Cardiac muscle cell (in vitro differentiated cells and primary cell): ENCODE measurements at places on chromosomes 5 and 9.

GRCh38 chr5:7667216-7667767 is 183.6 kb downstream of the CFAP90 start:
- H3K4me1 ChIP-seq, result no peaks in the 10 kb centered on the region
- H3K27me3 ChIP-seq, result no peaks in the 10 kb centered on the region
- no peak overlapping the region for H3K4me3 ChIP-seq
- no peak overlapping the region for H3K27ac ChIP-seq
- no peak for DNase-seq

DNA sequence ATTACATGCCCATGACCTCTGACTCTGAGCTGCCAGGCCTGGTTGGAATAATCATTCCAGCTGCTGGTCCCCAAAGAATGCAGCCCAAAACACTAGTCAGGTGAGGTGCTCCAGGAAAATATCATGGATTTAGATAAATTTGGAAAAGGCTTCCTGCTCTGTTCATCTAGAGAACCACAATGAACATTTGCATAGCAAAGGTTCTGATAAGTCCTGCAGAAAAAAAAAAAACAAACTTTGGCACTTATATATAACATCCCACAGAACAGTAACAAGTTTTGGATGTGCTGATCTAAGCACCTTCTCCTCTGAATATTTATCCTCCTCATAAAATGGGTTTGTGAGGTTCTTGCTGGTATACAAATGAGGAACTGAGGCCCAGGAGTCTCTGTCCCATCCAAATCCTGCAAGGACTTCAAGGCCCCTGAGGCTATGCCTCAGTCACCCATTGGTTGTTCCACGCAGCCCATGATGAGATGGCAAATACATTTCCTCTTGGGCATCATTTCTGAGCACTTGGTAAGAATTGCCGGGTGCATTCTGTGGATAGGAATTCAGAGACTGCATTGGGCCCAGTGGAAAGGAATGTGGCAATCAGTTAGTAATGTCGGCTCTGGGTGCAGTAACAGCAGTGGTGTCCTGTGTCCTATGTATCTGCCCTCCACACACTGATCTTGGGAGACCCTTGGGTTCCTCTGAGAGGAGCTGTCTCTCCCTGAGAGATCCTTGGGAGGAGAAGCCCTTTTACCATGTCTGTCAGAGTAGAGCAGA is 73.4 kb upstream of the ASS1 start:
- H3K36me3 ChIP-seq, result no peaks in the 10 kb centered on the region
- DNase-seq, result no peak
- H3K27me3 ChIP-seq, result no peaks in the 10 kb centered on the region
- no peak overlapping the region for H3K4me3 ChIP-seq

DNA sequence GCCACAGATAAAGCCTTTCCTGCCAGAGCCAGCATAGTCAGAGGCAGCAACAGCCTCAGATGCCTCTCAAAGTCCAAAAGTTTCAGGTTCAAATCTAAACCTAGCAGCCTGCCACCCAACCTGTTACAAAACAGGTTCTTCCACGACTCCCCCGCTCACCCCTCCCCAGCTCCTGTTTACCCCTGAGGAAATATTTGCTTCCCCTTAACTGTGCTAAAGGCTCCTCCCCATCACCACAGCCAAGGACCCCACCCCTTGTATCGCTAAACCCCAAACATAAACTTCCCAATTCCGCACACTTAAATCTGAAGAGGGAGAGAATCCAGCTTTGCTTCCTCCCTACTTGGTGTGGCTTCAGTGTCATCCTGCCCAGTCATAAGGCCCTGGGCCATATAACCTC is 15.4 kb upstream of the VDAC1 start:
- no peaks in the 10 kb centered on the region for H3K36me3 ChIP-seq
- H3K4me1 ChIP-seq, result peaks cover 8% of the 10 kb centered on the region
- no peaks in the 10 kb centered on the region for H3K27me3 ChIP-seq
- no peak for DNase-seq
- H3K27ac ChIP-seq, result no peak overlapping the region

- H3K4me3 ChIP-seq, result no peak overlapping the region
- no peaks in the 10 kb centered on the region for H3K36me3 ChIP-seq
- H3K27ac ChIP-seq, result no peak overlapping the region
- H3K4me1 ChIP-seq, result no peaks in the 10 kb centered on the region
- peaks cover 98% of the 10 kb centered on the region for H3K27me3 ChIP-seq
Observed at GRCh38 chr5:135486131-135487036, 34.2 kb upstream of the TIFAB start.

DNA sequence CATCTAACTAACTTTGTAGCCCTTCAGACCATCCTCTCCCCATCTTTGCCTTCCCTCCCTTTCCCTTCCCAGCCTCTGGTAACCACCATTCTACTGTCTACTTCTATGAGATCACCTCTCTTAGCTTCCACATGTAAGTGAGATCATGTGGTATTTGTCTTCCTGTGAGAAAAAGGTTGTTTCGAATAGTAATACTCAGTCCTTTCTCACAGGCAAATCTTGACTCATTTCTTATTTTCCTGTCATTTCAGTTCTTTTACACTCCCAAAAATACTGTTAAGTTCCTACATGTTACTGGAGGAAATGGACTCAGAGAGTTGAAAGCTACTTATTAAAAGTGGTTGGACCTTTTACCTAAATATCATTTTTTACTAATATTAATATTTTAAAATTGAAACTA is 82.1 kb downstream of the SLF1 start:
- H3K27ac ChIP-seq, result no peak overlapping the region
- H3K4me1 ChIP-seq, result no peaks in the 10 kb centered on the region
- no peak for DNase-seq
- no peaks in the 10 kb centered on the region for H3K27me3 ChIP-seq

GRCh38 chr5:10421896-10422691 is 19.6 kb upstream of the ROPN1L start:
- peaks cover 71% of the 10 kb centered on the region for H3K36me3 ChIP-seq
- no peaks in the 10 kb centered on the region for H3K27me3 ChIP-seq
- no peaks in the 10 kb centered on the region for H3K4me1 ChIP-seq
- no peak overlapping the region for H3K4me3 ChIP-seq
- no peak overlapping the region for H3K27ac ChIP-seq

DNA sequence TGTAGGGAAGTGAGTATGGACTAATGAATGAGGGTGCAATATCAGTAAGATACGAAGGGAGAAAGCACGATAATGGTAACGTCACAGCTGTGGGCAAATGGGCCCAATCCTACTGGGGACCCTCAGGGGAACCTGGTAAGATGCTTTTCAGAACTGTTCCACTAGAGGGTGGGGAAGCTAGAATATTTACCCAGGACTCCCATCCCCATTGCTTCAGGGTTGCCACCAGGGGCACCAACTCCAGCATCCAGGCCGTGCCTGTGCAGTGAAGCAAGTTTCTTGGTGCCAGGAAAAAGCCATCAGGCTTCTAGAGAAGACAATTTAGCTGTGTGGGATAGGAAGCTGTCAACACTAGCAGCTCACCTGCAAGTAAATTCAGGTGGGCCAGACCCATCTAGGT is 409.3 kb downstream of the AGTPBP1 start:
- H3K36me3 ChIP-seq, result no peaks in the 10 kb centered on the region
- H3K4me1 ChIP-seq, result peaks cover 7% of the 10 kb centered on the region
- no peaks in the 10 kb centered on the region for H3K27me3 ChIP-seq
- no peak overlapping the region for H3K4me3 ChIP-seq
- H3K27ac ChIP-seq, result no peak overlapping the region
